Subcutaneous preadipocyte (primary cell): ENCODE measurements at places on chromosomes 1 and 21. TPM values are rescaled to one million over a fixed set of nuclear protein-coding genes. Genes with fewer than 3 reads are reported as not detected.

CHIT1 gene
- total RNA-seq = not detected in 2 replicates

NBPF8 gene
- 12.9 and 15.6 TPM in 2 replicates for total RNA-seq

SLC2A5 gene
- 3.1 and 14.7 TPM in 2 replicates for total RNA-seq

DCAF6 gene
- 54.0 and 56.5 TPM in 2 replicates for total RNA-seq
